ENCODE measurements at places on chromosomes 4 and X.

DNA sequence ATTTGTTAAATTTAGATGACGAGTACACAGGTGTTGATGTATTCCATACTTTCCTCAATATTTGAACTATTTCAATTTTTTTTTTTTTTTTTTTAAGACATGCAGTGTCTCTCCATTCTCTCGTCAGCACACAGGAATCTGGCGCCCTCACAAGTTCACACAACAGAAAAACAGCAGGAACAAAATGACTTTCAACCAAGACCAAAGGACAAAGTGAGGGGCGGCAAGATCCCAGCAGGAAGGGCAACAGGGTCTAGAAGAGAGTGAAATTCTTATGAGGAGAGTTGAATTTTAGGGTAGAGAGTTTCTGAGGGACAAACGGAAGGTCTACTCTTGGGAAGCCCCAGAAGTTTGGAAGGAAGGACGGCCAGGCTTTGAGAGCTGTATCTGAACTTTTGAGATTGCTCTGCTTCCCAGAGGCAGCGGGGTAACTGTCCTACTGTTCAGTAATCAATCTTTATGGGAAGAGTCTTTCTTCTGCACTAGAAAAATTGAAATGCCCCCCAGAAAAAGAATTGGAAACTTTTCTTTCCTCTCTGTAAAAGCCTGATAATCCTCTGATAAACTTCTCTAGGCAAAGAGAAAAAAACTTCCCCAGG is 760.2 kb downstream of the RAB28 start:
- DNase-seq, result no peak

DNA sequence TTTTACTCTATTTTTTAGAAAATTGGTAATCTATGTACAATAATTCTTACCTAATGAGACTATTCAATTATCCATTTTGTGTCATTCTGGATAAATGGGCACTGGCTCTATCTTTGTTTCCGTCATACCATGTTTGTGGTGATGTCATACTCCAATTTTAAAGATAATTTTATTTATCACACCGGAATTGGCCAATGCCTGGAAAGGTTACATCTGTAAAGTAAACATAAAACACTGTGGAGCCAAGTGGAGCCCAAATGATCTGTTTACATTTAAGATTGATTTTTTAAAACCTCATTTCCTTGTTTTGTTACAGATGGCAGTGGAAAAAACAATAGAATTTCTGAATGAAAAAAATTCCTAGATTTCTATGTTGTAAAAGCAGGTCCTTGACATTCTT is 120.2 kb upstream of the GPRIN3 start:
- DNase-seq, result no peak

DNA sequence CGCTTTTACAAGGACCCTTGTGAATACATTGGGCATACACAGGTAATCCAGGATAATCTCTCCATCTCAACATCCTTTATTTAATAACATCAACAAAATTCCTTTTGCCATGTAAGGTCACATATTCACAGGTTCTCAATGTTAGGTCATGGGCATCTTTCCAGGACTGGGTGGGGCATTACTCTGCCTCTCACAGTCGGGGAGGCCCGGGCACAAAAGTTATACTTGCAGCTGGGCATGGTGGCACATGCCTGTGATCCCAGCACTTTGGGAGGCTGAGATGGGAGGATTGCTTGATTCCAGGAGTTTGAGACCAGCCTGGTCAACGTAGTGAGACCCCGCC is 93.7 kb upstream of the AP1S2 start:
- no peak for DNase-seq

- no peak for DNase-seq
Measured at GRCh38 chr4:157075811-157076577, at the start of gene GLRB. Gene GLRB, plus strand, starts transcription at chr4:157076150. Its CDS starts 1,875 bp downstream, at chr4:157078025.

DNA sequence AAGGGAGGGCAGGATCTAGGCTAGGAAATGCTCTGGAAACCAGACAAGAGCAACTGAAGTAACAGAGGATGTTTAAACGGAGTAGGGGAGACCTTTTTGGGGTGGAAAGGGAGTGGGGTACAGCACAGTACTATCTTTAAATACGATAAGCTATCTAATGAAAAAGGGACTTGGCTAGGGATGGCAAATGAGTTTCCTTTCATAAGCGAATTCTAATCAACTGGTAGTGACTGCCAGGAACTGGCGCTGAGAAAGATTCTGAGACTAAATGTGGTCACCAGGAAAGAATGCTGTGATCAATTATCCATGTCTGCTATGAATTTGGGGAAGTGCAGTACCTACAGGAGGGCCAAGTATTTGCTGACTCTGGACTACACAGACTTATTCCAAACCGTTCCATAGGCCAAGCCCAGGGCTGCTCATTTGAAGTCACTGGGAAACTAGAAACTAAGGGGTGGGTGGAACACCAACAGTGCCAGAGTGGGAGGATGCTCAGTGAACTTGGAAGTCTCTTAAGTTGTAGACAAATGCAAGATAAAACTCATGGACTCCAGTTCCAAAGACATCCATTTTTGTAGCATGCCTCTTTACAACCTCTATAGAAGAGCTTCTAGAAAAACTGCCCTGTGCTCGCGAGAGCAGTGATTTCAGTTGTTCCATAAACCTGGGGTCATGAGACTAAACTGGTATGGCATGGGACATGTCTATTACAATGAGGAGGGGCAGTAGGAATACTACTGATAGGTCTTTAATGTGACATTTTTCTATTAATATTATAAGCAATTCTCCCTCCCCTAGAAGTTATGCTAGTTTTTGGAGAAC is 2.0 kb downstream of the TRAPPC2 start:
- no peak for DNase-seq

- DNase-seq, result no peak
Measured at GRCh38 chr4:1565598-1566295, 118.4 kb downstream of the FAM53A start.

DNA sequence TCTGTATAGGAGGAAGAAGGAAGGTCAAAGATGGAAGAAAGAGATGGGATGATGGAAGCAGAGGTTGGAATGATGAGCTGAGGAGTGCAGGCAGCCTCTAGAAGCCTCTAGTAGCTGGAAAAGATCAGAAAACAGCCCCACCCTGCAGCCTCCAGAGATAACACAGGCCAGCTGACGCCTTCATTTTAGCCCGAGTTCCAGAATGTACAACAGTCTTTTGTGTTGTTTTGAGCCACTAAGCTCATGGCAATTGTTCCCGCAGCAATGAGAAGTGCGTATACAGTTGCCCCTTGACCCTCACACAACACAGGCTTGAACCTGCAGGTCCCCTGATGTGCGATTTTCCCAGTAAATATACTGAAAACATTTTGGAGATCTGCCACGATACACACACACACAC is 72.0 kb downstream of the WFS1 start:
- DNase-seq, result no peak

GRCh38 chrX:9746148-9746888 is 19.3 kb downstream of the GPR143 start:
- DNase-seq, result no peak

DNA sequence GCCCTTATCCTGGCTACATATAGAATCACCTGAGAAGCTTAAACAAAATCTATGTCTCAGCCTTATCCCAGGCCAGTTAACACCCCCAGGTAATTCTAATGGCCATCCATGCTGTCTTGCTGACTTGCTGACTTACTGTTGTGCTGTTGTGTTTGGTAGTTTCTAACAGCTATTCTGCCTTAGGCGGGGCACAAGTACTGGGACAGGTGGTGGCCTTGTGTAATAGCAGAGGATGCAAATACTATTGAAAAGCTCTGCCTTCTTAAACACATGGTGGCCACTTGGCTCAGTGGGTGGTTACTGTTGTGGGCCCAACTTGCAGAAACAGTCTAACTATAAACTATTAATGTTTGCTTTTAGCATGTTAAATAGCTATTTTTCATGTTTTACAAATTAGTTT is 56.2 kb downstream of the CDS1 start:
- no peak for DNase-seq

DNA sequence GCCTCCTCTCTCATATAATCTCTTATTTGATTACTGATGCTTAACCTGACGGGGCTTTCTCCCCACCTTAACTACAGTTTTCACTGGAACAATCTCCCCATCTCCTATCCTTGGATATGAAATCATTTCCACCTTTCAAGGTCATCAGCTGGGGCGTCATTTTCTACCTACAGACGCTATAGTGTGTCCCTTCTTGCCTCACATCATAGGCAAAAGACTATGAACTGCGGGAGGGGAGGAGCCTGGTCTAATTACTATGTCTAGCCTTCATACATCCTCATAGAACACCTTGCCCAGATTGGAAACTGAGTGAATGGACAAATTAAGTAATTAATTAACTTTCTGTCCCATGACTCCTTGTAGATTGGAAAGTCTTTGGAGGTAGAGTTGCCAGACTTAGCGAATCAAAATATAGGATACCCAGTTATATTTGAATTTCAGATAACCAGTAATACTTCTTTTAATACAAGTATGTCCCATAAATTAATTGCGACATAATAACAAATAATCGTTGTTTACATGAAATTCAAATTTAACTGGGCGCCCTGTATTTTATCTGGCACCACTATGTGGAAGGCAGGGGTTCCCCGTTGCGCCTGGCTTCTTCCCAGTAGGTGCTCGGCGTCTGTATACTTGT is 752 bp upstream of the ATP6AP2 start:
- DNase-seq, result no peak

GRCh38 chr4:47525154-47525819 is 40.2 kb downstream of the ATP10D start:
- no peak for DNase-seq

DNA sequence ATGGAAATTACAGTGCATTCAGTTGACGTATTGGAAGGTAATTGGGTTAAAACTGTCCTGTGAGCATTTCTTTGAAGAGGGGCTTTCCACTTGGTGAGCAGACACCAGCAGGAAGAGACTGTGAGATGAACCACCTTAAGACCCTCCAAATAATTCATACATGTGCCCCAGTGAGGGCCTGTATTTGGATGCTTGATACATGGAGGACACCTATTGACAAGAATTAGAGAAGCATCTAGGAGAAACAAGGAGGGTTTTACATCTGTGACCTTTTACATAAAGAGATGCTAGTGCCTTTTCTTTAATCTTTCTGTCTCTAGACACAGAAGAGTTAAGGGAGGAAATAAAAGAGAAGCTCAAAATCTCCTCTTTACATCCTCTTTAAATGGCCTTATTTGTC is 1115.3 kb upstream of the IGFBP7 start:
- DNase-seq, result no peak

- no peak for DNase-seq
Measured at GRCh38 chrX:71454222-71454621, 78.7 kb upstream of the OGT start.

DNA sequence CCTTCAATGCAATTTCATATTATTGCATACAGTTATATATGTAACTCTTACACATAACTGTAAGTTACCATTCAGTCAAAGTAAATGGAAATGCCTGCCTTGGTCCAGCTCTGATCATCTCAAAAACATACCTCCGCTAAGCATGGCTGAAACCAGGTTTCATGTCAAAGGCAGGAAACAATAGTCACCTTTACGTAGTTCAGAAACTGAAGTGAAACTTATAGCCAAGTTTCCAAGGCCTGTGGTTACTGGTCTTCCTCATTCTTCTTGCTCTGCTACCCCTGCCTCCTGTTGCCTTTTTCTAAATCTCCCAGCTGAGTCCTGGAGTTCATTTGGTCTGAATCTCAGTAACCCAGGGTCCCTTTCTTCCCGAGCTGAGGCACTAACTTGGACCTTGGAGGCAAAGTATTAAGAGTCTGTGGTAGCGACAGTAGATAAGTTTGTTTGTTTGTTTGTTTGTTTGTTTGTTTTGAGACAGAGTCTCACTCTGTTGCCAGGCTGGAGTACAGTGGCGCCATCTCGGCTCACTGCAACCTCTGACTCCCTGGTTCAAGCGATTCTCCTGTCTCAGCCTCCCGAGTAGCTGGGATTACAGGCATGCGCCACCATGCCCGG is 30.8 kb downstream of the DAPP1 start:
- DNase-seq, result no peak

GRCh38 chr4:131337936-131338335 is 1811.2 kb upstream of the PCDH10 start:
- no peak for DNase-seq

- DNase-seq, result no peak
Measured at GRCh38 chrX:29870608-29871007, 344.8 kb upstream of the MAGEB2 start.

Data from T-helper 22 cell (primary cell).